SK-N-SH (cell line): ENCODE measurements at places on chromosomes 7 and 10.

DNA sequence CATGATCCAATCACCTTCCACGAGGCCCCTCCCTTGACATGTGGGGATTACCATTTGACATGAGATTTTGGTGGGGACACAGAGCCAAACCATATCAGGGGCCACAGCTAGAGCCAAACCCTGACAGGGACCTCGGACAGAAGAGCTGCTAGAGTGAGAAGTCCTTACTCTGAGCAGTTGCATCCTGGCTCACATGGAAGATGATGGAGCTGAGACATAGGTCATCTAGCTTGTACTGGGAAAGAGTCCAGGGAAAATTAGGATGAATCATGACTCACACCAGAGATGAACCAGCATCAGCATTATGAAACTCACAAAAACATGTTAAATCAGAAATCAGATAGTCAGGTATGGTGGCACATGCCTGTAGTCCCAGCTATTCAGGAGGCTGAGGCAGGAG is 12.8 kb upstream of the FMC1 start:
- DNase-seq: no peak

GRCh38 chr10:89494068-89494467 is 41.3 kb downstream of the SLC16A12 start:
- no peak for DNase-seq

- DNase-seq: peak; percentile 77
Observed at GRCh38 chr7:98974906-98975816, 96.8 kb downstream of the TRRAP start.

- DNase-seq: no peak
Observed at GRCh38 chr10:67696029-67696428, at the start of gene CTNNA3. Gene CTNNA3, minus strand, starts transcription at chr10:67696195.
